ENCODE measurements at places on chromosomes 4 and X. TPM values are rescaled to one million over a fixed set of nuclear protein-coding genes. Genes with fewer than 3 reads are reported as not detected.

TCEAL7 gene
- total RNA-seq: 1.8 TPM

KLHL4 gene
- 4.7 TPM for total RNA-seq

GRCh38 chr4:40202474-40202873 lies 5.6 kb downstream of the RHOH start:
- no peaks in the 10 kb centered on the region for H3K27me3 ChIP-seq
- no peaks in the 10 kb centered on the region for H3K36me3 ChIP-seq
- no peaks in the 10 kb centered on the region for H3K4me1 ChIP-seq
- H3K4me3 ChIP-seq: no peak overlapping the region

- H3K4me3 ChIP-seq: no peak overlapping the region
- H3K4me1 ChIP-seq: no peaks in the 10 kb centered on the region
- no peaks in the 10 kb centered on the region for H3K36me3 ChIP-seq
- no peak overlapping the region for H3K27ac ChIP-seq
- DNase-seq: no peak
- no peaks in the 10 kb centered on the region for H3K27me3 ChIP-seq
Observed at GRCh38 chrX:107171369-107172102, 34.7 kb downstream of the NUP62CL start.

All from lung (tissue), 17 donors.